Cerebellar cortex (tissue), 1 donor: ENCODE measurements at places on chromosomes 16 and 17.

DNA sequence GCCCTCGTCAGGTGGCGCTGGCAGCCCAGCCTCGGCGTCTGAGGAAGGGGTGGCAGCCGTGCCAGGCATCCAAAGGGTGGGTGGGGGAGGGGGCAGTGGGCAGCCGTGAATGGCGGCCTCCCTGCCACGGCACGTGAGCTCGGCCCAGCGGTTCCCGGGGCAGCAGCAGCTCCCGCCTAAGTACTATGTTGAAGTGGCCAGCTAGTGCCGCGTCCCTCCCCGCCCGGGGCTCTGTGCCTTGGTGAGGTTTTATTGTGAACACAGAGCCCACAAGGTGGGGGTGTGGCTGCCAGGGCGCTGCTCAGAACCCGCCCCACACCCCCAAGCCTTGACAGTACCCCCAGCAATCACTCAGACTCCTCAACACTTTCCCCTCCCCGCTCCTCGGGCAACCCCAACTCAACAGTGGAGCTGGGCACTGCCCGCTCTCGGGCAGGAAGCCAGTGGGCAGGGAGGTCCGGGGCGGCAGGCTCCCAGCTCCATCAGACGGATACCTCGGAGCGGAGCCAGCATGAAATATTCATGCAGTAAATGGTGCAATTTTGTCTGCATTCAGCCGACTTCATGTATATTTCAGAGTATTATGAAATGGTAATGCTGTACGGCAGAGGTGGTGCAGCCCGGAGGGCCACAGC, 80.4 kb downstream of the ENGASE start:
- DNase-seq = no peak

GRCh38 chr17:35708951-35709350, 22.5 kb upstream of the RASL10B start:
- peak; percentile 45 for DNase-seq

DNA sequence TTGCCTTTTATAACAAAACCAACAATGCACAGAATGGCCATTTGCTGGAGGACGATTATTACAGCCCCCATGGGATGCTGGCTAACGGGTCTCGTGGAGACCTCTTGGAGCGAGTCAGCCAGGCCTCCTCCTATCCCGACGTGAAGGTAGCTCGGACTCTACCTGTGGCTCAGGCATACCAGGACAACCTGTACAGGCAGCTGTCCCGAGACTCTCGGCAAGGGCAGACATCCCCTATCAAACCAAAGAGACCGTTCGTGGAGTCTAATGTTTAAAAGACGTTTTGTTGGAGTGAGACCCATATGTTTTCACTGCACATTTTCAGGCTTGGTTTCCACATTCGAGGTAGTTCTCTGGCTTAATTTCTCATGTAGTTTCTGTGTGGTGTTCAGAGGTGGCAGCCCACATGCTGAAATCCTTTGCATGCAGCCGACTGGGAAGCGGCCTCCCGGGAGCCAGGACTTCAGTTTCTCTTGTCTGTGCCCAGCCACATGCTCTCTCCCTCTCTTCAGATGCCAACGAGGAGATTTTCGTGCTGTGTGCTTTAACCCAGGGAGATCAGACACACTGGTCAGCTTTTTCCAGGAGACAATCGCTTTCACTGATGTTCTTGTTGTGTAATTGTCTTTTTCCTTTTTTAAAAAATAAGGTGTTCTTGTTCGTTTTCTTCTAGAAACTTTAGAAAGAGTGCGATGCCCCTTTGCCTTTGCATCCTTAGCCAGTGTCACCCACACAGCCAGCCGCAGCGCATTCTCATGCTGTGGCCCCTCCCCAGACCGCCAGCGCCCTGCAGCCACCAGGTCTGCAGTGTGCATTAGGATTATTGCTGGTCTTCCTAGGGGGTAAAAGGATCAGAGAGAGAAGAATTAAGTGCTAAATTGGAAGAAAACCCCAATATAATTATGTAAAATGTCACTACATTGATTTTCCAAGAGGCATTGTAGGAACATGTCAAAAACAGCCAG, 24.1 kb downstream of the CYB561 start:
- DNase-seq = no peak

GRCh38 chr17:15456972-15457722, 10.3 kb downstream of the CDRT4 start:
- peak; percentile 89 for DNase-seq

GRCh38 chr17:1488826-1489270, 3.6 kb downstream of the MYO1C start:
- no peak for DNase-seq

DNA sequence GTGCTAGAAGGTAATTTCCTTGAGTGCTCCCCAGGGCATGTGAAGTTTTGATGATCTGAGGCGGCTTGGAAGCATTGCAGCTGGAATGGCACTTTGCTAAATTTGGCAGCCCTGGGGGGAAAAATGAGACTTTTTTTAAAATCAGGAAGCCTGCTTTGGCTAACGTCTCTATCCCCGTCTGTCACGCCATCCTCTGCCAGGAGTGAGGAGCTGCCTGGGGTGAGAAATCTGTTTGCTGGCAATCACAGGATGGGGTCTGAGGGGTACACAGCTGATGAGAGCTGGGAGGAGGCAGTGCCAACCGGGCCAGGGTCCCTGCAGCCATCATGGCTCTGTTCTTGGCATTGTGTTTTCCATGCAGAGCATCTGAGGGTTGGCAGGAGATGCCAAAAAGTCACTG, 2.0 kb downstream of the ABCC12 start:
- DNase-seq = peak; percentile 91

DNA sequence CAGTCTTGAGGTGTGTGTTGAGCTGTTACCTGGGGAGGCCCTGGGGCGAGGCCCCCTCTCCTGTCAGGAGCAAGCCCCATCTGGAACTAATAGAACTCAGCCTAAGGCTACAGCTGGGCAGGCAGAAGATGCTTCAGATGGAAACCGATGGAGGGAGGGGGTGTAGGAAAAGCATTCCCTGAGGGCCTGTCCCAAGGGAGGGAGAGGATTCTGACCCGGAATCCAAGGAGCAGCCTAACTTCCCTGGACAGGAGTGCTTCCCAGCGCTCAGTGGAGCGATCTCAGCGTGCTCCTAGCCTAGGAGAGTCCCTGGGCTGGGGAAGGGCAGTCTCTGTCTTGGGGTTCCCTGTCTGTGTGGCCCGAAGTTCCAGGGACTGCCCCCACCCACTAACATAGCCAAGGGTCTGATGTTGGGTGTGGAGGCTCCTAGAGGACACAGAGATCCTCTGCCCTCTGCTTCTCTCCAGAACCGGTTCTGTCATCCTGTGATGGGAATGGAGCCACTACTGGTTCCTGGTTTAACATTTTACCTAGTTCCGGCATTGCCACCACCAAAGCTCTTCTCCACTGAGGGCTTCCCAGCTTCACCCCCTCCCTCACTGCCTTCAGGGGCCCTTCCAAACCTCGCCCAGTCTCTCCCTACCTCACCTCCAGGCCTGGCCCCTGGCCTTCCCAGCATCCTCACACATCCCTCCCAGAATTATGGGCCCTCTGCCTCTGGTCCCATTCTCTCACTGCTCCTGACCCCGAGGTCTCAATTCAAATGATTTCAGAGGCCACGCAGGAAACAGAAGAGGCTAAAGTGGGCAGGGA, 58.7 kb downstream of the RTN4RL1 start:
- DNase-seq = peak; percentile 46

GRCh38 chr17:16171613-16172012, 43.7 kb downstream of the NCOR1 start:
- no peak for DNase-seq

- no peak for DNase-seq
Observed at GRCh38 chr17:54813896-54814295, 86.8 kb upstream of the TOM1L1 start.

GRCh38 chr16:87395181-87395842, 3.2 kb downstream of the MAP1LC3B start:
- DNase-seq = no peak

DNA sequence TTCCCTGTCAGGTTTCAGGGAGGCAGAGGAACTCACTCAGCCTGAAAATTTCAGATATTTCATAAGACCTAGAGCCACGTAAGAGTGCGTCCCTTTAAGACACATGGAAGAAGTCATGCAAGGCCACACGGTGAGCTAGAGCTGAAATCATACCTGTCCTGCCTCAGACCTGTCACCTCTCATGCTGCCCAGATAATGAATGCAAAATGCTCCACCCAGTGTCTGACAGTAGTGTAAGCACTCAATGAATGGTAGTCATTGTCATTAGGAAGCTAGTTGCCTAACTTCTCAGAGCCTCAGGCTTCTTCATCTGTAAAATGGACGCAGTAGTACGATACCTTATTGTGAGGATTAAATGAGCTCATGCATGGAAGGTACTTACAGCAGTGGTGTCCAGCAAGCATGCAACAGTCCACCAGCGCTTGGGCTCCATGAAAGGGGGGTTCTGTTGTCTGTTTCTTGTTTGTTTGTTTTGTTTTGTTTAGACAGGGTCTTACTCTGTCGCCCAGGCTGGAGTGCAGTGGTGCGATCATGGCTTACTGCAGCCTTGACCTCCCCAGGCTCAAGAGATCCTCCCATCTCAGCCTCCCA, 60.7 kb downstream of the WSB1 start:
- peak; percentile 31 for DNase-seq

- DNase-seq = no peak
Observed at GRCh38 chr16:78744796-78745107, 645.3 kb downstream of the WWOX start.

DNA sequence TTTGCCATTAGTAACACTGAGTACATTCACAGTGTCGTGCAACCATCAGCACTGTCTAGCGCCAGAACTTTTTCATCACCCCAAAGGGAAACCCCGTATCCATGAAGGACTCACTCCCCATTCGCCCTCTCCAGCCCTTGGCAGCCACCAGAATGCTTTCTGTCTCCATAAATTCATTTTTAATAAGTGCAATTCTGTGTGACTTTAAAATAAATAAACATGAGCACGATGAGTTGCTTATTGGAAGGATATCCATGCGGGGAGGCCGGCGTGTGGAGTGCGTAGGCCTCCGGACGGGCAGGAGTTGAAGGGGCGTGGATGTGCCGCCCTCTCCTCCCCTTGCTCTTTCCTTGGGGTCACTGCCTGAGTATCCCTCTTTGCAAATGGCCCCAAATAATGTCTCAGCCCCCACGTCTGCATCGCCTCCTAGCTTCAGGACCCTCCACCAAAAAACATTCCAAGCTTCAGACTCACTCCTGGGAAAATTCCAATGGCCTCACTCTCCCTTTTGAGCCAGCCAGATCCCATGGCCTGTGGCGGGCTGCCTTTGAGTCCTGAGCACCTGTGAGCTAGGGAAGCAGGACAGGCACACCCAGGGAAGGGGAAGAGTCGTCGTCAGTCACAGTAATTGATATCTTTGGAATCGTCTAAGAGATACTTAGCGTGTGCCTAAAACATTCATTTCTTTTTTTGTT, 306.3 kb downstream of the SEC14L1 start:
- DNase-seq = no peak

GRCh38 chr17:27091043-27091497, 202.8 kb upstream of the WSB1 start:
- no peak for DNase-seq

DNA sequence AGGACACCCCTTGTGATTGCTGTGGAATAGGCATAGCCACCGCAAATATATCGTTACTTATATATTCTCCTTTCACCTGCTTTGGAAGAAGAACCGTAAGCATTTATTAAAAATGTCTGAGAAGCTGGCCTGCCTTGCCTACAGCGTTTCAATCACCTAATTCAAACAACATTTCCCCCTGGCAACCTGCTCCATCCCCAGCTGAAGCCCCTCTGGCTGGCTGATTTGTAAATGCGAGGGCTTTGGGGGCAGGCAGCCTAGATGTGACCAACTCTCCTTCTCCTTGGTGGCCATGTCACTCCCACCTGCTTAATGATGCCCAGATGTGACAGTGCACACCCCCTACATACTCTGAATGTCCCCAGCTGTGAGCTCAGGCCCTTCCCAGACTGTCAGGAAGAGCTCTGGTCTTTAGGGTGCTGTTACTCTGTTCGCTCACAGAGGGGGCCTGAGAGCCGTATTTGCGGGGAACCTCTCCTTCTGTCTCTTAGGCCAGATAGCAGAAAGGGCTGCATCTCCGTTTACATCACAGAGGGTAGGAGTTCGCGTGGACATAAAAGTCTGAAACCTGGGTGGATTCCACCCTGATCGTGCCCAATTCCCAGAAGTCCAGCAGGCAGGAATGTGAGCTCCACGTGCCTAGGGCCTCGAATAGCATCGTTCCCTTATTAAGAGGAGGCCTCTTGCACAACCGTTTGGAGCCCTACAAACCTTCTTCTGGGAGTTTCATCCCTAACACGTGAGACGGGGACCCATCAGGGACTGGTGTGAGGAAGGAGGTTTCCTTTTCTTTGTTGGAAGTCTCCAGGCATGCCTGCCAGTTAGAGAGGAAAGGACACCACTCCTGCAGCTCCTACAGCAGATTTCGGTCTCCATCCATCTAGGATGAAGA, 2.4 kb upstream of the SDK2 start:
- DNase-seq = peak; percentile 13

- DNase-seq = no peak
Observed at GRCh38 chr16:85665929-85666328, 22.8 kb downstream of the GINS2 start.

GRCh38 chr17:49952209-49952911, 16.6 kb upstream of the DLX4 start:
- peak; percentile 82 for DNase-seq

GRCh38 chr17:44384823-44385286, 4.6 kb downstream of the ITGA2B start:
- DNase-seq = no peak

DNA sequence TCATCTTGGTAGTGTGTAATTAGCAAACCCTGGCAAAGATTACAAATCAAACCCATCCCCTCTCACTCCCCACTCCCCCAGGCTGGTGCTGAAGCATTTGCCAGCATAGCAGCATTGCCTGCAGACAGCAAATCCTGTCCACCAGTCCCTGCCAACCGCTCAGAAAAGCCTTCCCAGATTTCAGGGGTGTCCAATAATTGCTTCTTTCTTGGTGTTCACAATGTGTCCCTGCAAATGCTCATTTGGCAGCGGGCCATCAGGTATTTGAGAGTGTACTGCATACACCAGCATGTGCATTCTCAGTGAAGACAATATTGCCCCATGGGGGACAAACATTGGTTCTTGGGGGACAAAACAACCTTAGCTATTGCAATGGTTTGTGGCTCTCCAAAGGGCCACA, 28.2 kb downstream of the ORC6 start:
- DNase-seq = peak; percentile 85

DNA sequence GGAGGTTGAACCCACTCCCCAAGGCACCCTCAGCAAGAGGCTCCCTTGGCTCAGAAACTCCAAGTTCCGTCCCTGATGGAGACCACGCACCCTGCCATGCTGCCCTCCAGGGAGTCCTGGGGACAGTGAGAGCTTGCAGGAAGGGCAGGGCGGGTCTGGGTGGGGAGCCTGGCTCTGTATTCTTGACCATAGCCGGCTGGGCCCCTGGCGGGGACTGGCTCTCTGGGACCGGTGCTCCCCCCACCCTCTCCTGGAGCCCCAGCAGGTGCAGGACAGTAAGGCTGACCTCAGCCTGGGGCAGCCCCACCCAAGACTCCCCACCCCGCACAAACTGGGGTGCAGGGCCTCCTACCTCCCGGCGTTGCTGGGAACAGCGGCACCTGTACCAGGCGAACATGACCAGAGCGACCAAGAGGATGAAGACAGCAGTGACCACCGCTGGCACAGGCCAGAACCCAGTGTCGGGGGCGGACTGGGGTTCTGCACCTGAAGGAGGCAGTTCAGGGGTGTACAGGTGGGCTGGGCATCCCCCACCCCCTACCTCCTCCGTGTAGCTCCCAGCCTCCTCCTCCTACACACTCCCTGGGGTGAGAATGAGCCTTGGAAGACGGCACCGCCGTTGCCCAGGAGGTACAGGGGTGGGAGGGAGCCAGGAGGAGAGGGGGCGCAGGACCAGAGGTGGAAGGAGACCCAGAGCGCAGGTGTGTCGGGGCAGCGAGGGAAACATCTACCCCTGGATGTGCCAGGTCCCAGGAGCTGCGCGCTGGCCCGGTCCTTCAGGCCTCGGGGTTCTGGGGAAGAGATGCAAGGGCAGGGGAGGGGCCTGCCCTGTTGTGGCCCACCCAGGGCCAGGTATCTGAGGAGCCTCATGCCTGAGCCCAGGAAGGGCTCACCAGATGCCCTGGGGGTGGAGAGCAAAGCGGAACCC, 5.4 kb upstream of the CD7 start:
- no peak for DNase-seq
